Activated B cell treated with CpG ODN at 0.5 μM for 24 hours (primary cell): ENCODE measurements at places on chromosomes 16 and 17. TPM values are rescaled to one million over a fixed set of nuclear protein-coding genes. Genes with fewer than 3 reads are reported as not detected.

Gene KCNH4
- 0.59 and 0.80 TPM in 2 replicates for total RNA-seq

Gene CORO1A
- 1,030 and 1,060 TPM in 2 replicates for total RNA-seq

Gene ZNF423
- not detected in 2 replicates for total RNA-seq

Gene CFAP97D1
- not detected in 2 replicates for total RNA-seq

Gene ZACN
- total RNA-seq, result 0.34 and 0.67 TPM in 2 replicates

Gene TBX6
- 2.3 TPM in 2 replicates for total RNA-seq

Gene BCO1
- not detected in 2 replicates for total RNA-seq

Gene SP6
- 0.09 TPM in 1 of 2 replicates, not detected in the other for total RNA-seq

Gene DOC2A
- not detected in 2 replicates for total RNA-seq

Gene SULT1A2
- total RNA-seq, result 0.24 TPM in 1 of 2 replicates, not detected in the other

Gene C17orf113
- total RNA-seq, result 3.1 and 4.5 TPM in 2 replicates

Gene MARCHF10
- not detected in 2 replicates for total RNA-seq

Gene IKZF3
- 208 and 220 TPM in 2 replicates for total RNA-seq

Gene CDH11
- not detected in 2 replicates for total RNA-seq

Gene TMEM204
- 0.18 TPM in 1 of 2 replicates, not detected in the other for total RNA-seq

Gene CES5A
- not detected in 2 replicates for total RNA-seq

Gene USH1G
- total RNA-seq, result not detected in 2 replicates

Gene SCNN1G
- not detected in 2 replicates for total RNA-seq

Gene KRT26
- total RNA-seq, result not detected in 2 replicates

Gene TNFRSF13B
- 316 and 342 TPM in 2 replicates for total RNA-seq

Gene LLGL1
- 9.7 and 10.5 TPM in 2 replicates for total RNA-seq

Gene IL4R
- total RNA-seq, result 176 and 202 TPM in 2 replicates

Gene HEATR9
- total RNA-seq, result not detected in 2 replicates

Gene CCL11
- not detected in 2 replicates for total RNA-seq

Gene PAGR1
- 18.6 and 20.3 TPM in 2 replicates for total RNA-seq

Gene PHF23
- total RNA-seq, result 45.5 and 46.6 TPM in 2 replicates

Gene GJD3
- total RNA-seq, result not detected in 2 replicates

Gene SLC6A4
- total RNA-seq, result not detected in 2 replicates

Gene TAF1C
- 79.6 and 85.1 TPM in 2 replicates for total RNA-seq

Gene MYCBPAP
- total RNA-seq, result 2.1 and 2.3 TPM in 2 replicates

Gene C17orf107
- 1.6 and 1.8 TPM in 2 replicates for total RNA-seq

Gene SLC16A11
- total RNA-seq, result 3.6 and 4.2 TPM in 2 replicates
